ENCODE measurements at places on chromosomes 5 and 9.

DNA sequence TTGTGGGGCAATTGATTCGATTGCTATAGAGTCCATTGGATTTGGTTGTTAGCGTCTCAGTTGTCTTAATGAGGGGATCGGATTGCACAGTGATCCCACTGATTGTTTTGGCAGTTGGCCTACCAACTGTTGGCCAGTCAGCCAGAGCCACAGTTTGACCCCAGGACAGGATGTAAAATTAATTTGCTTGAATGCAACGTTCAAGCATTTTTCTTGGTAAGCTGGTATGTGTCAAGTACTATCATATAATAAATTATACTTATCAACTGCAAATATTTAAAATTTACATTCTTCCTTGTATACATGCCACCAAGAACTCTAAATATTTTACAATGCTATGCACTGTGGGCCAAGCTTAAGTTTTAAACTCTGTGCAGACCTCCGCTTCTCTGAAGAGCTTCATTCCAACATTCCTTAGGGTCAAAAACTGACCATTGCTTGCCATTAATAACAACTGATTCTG lies 80.4 kb upstream of the OSMR start:
- DNase-seq: no peak

DNA sequence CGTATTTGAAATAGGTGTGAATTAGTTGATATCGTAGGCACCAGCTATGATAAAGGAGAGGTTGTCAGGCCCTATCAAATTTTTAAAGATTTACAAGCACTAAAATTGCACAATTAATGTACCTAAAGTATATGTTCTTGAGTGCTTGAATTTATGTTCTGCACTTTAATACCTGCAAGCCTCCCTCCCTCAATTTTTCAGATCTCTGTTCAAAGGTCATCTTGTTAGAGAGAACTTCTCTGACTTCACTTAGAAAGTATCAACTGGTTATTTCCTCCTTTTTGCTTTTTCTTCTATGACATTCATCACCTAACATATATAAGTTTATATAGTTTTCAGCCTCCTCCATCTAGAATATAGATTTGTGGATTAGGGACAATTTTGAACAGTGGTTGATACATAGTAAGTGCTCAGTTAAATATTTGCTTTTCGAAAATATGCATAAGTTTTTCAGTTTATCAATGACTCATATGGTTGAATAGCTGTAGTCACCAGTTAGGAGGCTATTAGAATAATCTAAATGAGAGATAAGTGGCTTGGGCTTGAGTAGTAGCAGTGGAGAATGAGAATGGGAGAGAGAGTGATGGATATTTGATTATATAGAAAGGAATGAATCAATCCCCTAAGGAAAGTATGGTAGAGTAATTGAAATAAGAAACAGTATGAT lies 37.3 kb downstream of the LOX start:
- no peak for DNase-seq

DNA sequence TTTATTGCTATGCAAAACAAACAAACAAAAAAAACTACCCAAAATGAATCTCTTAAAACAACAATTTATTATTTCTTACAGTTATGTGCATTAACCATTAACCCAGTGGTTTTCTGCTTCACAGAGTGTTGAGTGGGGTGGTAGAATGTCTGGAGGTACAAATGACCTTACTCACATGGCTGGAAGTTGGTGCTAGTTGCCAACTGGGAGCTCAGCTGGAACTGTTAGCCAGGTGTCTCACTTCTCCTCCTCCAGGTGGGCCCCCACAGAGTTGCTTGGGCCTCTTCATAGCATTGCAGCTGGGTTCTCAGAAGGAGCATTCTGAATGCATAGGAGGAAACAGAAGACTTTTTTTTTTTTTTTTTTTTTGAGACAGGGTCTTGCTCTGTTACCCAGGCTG lies 10.5 kb upstream of the B4GALT1 start:
- DNase-seq: no peak

- DNase-seq: no peak
These were observed 78.5 kb downstream of the CACNA1B start for GRCh38 chr9:137956039-137956438.

GRCh38 chr5:129905473-129906176 lies 1.4 kb downstream of the CHSY3 start:
- no peak for DNase-seq

DNA sequence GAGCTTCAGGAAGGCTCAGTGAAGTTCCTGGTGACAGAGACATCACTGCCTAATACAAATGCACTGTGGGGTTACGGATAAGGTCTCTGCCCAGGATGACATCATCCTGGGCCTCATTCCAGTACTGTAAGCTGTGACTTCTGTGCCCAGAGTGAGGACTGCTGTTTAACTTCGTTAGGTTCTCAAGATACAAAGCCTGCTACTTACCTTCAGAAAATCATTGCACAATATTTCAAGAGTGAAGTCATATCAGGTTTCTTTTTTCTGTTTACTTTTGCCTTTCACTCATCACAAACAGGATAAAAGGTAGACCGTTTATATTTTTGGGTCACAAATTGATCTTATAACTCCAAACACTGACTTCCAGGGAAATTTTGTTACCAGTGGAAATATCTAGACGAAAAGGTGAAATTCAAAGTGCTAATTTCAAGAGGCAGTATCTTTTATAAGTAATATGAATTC lies 241.2 kb downstream of the PIK3R1 start:
- DNase-seq: no peak

GRCh38 chr5:61631438-61631941 lies 299.4 kb downstream of the ZSWIM6 start:
- no peak for DNase-seq

GRCh38 chr9:13118313-13118712 lies 161.2 kb downstream of the MPDZ start:
- DNase-seq: no peak

- no peak for DNase-seq
These were observed 189.1 kb upstream of the CCNG1 start for GRCh38 chr5:163248333-163248732.

DNA sequence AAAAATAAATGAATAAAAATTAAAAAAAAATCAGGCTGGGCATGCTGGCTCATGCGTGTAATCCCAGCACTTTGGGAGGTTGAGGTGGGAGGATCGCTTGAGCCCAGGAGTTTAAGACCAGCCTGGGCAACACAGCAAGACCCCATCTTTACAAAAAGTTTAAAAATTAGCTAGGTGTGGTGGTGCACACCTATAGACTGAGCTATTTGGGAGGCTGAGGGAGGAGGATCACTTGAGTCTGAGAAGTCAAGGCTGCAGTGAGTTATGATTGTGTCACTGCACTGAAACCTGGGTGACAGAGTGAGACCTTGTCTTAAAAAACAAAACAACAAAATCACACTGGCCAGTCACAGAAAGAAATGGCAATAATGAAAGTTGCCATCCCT lies 3.4 kb upstream of the CNTRL start:
- no peak for DNase-seq

DNA sequence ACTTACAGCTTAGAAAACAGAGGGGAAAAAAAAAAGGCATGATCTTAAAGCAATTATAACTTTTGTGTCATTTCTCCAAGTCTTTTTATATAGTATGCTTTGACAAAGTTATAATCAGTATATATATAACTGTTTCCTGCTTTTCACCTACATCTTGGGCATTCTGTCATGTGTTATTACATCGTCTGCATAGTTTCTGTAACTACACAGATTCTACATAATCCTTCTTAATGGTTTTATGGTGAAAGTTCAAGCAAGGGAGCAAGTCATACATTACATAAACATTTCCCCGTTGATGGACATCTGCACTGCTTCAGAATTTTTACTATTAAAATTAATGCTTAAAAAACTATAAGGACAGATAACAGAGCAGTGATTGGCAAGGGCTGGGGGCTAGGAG lies 12.1 kb downstream of the FEM1C start:
- DNase-seq: no peak

DNA sequence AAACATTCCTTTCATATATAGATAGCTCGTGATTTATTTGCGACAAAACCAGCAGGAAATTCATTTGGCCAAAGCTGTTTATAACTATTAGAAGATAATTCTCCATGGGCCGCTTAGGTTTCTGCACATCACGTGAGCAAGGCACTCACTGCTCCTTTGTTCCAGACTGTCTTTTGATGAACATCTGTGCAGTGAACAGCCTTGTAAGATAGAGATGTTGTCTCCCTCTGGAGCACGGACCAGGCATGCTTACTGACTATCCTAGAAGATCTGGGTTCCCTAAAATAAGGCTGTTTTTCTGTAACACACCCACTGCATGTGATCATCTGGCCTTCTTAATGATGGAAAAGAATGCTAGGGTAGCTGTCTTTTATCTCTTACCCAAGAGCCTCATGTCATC lies 30.9 kb downstream of the YIPF5 start:
- no peak for DNase-seq

GRCh38 chr9:128115187-128116103 lies 12.1 kb downstream of the PTGES2 start:
- peak; percentile 31 for DNase-seq

DNA sequence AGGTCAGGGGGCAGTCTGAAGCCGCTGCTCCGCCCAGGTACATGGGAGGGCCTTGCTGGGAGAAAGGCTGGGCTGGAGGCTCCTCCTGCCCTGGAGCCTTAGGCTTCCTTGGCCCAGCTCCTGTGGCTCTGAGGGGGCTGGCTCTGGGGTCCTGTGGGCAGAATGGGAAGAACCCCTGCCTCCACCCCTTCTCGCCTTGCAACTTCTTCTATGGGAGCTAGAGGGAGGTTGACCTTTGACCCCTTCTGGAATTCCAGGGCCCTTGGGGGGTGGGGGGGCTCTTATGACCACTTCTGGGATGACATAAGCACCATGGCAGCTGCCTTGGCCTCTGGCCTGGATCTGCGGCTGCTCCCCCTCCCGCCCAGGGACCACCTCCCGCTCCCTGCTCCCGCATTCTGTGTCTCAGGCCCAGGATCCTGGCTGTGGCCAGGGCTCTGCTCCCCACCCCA lies 32.2 kb downstream of the IER5L start:
- DNase-seq: no peak

GRCh38 chr5:76175821-76176403 lies 92.7 kb downstream of the SV2C start:
- DNase-seq: no peak

DNA sequence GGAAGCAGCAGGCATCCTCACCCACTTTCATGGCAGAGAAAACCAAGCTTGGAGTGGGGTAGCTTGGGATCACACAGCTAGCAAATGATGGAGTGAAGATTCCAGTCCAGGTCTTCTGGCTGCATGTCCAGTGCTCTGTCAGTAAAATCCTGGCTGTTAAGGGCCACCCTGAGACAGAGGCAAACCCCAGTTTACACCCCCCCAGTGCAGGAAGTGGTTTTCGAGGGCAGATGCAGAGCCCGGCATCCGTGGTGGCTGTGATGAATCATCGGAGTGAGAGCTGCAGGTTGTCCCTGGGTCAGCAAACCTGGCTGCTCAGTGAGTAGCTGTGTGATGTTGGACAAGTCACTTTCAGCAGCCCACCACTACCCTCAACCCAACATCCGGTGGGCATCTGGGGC lies 115.4 kb downstream of the RGS3 start:
- peak; percentile 75 for DNase-seq

GRCh38 chr5:168780888-168781287 lies 201.7 kb upstream of the PANK3 start:
- no peak for DNase-seq

- no peak for DNase-seq
These were observed 129.3 kb downstream of the GRIA1 start for GRCh38 chr5:153619771-153620170.

Data from CD4-positive, alpha-beta T cell treated with Interferon alpha-2 for 1 hour (primary cell).